Stimulated activated CD8-positive, alpha-beta memory T cell treated with anti-CD3 and anti-CD28 coated beads, Interleukin-15, amount 100 ng/mL, for 1 hour (primary cell): ENCODE measurements at places on chromosomes 2 and 18.

DNA sequence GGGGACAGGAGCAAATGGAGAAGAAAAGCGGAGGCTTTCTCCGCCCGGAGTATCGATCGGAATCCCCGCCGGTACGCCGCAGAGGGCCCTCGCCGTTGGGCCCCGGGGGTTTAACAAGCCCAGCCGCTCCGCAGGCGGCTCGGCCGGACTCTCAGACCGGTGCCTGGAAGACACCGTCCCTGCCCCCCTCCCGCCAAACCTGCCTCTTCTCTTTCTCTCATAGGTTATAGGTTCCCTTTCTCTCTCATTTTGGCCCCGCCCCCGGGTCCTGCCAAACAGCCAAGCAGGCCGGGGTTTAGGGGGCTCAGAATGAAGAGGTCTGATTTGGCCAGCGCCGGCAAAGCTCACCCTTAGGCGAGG is 4.4 kb downstream of the ONECUT2 start:
- no peak for DNase-seq

DNA sequence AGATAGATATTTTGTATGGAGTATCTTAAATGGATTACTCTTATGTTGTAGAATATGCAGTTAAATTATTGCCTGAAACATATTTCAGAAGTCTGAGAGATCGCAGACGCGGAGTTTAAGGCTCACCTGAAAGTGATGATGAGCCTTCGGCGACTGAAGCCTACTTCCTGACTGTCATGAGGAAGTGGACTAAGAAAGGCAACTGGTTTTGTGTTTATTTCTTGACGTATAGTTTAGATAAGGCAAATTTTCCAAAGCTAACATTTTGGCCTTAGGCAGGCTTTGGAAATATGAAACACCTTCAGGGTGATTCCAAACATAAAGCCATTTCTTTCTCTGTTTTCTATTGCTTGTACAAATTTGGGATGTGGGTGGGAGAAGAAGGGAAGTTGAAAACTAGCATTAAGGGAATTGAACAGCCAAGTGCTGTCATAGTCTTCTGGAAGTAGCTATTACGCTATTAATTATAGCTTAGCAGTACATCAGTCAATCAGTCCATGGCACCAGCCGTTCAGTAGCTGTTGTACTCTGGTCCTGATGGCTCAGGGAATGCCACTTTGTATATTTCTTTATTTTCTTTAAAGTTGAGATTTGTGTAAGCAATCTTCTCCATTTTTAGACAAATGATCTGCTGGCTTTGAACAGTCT is 1.5 kb downstream of the GRHL1 start:
- no peak for DNase-seq

DNA sequence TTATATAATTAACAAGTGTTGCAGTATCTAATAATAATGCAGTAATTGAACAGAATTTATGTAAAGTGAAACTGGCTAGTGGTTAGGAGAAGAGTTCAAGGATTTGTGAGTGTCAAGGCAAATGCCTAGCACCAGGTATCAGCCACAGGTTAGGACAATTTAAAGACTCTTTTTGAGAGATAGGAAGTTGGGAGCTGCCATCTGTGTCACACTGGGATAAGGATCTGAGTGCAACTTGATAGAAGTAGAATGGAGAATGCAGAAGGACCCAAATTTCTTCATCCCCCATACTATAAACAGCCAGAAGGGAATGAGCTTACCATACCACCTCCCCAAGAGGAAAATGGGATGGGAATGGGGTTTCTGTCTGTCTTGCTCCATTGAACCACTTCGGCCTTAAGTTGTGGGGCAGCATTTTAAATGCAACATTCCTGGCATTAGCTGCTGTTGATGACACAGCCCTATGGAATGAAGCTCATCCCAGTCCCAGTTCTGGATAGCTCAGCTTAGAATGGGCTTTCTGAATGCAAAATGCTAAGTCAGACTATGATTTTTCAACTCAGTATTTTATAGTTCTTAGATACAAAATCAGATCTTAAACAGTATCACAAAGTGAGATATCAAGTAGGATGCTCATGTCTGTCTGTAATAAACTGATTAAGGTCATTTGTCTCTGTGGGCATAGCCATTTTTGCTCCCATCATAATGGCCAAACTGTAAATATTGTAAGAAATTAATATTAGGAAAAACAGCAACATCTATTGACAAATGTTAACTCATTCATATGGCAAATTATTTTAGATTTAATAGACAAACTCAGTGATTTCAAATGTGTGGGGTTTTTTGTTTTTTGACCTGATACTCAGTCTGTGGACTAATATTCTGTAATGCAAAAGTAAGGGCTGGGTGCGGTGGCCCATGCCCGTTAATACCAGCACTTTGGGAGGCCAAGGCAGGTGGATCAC is 44.0 kb downstream of the GPR155 start:
- no peak for DNase-seq

- no peak for DNase-seq
Observed at GRCh38 chr18:39604836-39605235, 2039.2 kb upstream of the CELF4 start.

DNA sequence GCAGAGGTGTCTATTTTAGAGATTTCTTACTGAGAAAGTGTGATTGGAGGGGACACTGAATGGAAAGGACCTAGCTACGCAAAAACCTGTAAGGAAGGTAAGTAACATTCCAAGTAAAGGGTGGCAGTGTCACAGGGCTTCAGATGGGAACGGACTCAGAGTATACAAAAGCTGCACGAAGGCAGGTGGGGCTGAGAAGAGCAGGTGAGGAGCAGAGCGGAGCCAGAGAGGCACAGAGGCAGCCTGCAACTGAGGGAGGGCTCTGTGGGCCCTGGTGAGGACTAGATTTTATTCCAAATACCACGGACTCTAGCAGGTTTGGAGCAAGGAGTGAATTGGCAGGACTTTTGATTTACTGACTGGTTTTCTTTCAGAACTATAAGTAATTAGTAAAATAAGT is 331.3 kb upstream of the PKDCC start:
- DNase-seq: no peak

- no peak for DNase-seq
Observed at GRCh38 chr2:88061295-88061694, 5.7 kb upstream of the KRCC1 start.

GRCh38 chr2:204775766-204776165 is 230.5 kb downstream of the PARD3B start:
- no peak for DNase-seq

- no peak for DNase-seq
Observed at GRCh38 chr2:69298862-69299261, 88.2 kb downstream of the GFPT1 start.

DNA sequence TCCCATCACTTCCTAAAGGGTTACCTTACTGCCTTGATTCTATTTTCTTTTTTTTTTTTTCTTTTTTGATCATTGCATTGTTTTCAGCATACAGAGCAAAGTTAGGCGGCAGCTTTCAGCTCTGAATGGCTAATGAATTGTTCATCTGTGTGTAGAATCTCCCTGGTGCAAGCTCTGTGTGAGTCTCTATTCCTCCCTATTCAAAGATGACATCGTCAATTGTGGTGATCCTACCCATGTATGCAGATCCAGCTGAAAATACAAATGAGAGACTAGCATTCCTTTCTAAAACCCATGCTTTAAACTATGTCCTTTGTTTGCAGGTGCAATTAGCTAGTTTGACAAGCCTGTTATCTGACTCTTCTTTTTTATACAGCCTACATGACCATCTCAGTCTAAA is 539.0 kb downstream of the ARHGAP15 start:
- DNase-seq: no peak

DNA sequence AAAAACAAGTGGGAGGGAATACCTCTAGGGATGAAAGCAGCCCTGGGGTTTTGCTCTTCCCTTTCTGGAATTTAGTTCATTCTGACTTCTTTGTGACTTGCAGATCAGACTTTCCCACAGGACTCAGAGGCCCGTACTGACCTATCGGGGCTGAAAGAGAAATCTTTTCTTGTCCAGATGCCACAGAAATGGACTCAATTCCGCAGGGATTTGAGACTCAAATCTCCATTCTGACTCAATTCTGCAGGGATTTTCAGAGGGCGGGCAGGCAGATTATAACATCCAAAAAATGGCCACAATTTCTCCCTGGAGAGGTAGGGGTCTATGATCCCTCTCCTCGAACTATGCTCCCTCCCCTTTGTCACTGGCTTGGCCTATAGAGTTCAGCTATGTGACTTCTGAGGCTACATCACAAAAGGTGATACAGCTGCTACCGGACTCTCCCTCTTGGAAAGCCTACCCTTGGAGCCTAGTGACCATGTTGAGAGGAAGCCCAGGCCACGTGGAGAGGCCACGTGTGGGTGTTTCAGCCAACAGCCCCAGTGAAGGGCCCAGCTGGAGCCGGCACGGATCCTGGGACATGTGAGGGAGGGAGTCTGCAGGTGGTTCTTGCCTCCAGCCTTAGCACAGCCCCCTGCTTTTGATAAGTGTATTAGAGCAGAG is 4.8 kb upstream of the EFHD1 start:
- DNase-seq: no peak

DNA sequence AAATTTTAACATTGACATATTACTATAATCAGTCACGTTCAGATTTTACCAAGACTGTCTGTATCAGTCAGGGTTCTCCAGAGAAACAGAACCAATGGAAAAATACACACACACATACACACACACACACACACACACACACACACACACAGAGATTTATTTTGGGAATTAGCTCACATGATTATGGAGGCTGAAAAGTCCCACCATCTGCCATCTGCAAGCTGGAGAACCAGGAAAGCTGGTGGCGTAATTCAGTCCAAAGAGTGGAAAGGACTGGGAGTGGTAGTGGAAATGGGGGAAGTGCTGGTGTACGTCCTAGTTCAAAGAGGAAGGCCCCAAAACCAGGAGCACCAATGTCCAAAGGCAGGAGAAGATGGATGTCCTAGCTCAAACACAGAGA is 166.4 kb downstream of the AKAIN1 start:
- DNase-seq: no peak

- no peak for DNase-seq
Observed at GRCh38 chr2:43402002-43402401, 175.6 kb upstream of the ZFP36L2 start.

GRCh38 chr2:104033399-104033798 is 820.5 kb upstream of the POU3F3 start:
- no peak for DNase-seq

DNA sequence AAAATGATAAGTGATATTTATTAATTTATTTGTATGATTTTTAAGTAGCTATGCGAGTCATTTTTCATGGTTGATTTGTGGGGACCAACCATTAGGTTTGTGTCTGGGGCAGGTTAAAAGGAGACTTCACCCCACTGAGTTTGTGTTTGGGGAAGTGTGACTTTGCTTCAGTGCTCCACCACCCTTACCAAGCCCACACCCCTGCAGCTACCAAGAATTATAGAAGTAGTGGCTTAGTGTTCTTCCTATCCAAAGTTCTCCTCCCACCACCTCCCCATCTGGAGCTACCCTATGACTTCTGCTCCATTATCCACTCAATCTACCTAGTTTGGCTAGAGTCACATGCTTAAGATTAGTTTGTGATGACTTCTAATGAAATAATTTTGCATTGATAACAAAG is 182.1 kb upstream of the ZEB2 start:
- no peak for DNase-seq

DNA sequence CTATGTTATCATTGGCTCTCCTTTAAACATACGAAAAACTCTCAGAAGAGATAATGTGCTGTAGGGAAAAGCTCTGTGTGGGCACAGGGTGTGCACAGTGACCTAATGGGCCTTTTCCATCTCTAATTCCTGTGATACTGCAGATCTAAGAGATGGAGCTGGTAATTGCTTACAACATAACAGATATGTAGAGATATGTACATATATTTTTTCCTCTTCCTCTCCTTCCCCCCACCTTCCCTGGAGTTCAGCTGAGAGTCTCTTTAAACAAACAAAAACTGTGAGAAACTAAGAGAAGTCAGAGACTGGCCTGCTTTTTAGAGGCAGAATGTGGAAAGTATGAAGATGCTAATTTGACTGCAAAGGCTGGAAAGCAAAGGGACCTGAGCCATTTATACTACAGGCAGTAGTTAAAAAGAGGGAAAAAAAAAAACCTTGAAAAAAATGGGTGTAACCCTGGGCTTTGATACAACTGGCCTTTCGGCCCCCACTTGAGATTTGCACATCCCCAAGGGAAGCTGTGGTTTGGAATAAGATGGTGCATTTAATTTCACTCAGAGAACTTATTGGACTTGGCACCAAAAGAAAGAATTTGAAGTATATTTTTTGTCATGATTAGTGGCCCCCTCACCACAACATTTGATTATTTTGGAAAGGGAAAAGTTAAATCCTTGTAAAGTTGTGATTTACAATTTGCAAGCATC is 502.2 kb upstream of the ZEB2 start:
- no peak for DNase-seq

GRCh38 chr2:160837416-160837815 is 322.8 kb upstream of the TANK start:
- DNase-seq: no peak

DNA sequence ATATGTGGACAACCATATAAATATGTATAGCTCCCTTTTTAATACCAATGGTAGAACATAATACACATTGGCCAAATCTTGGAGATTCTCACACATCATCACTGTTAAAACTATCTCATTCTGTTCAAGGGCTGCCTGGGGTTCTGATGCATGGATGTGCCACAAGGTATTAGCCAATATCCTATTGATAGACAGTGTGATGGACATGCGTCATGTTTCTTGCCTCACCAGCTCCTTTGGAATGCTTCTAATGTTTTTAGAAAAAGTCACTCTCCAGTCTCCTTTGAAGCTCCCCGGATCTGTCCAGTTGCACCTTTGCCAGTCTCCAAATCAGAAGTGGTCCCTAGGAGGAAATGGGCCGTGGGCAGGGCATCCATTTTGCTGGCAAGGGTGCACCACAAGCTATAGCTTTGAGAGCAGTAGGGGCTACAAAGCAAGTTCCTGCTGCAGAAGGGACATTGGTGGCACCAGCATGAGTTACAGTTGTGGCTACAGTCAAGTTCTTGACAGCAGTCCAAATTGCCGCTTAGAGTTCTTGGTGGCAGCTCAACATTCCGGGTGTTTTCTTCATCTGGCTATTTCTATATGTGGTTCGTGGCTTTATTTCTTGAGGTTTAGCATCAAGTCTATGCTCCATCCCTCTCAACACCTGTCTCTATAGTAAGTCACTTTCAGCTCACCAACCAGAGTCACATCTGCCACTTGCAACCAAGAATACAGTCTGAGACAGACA is 25.1 kb upstream of the ATRAID start:
- no peak for DNase-seq

GRCh38 chr2:240252872-240253511 is 112.5 kb upstream of the OTOS start:
- DNase-seq: no peak

GRCh38 chr18:44904768-44905167 is 224.1 kb downstream of the SETBP1 start:
- DNase-seq: no peak

GRCh38 chr2:220504938-220505503 is 877.6 kb downstream of the SLC4A3 start:
- no peak for DNase-seq

GRCh38 chr18:54247511-54248175 is 21.7 kb upstream of the POLI start:
- no peak for DNase-seq

- DNase-seq: no peak
Observed at GRCh38 chr2:127609031-127609751, 36.8 kb upstream of the GPR17 start.

GRCh38 chr2:222572264-222572721 is 83.6 kb downstream of the FARSB start:
- no peak for DNase-seq
